SW 1271 (cell line): ENCODE measurements at places on chromosomes 7 and 10.

DNA sequence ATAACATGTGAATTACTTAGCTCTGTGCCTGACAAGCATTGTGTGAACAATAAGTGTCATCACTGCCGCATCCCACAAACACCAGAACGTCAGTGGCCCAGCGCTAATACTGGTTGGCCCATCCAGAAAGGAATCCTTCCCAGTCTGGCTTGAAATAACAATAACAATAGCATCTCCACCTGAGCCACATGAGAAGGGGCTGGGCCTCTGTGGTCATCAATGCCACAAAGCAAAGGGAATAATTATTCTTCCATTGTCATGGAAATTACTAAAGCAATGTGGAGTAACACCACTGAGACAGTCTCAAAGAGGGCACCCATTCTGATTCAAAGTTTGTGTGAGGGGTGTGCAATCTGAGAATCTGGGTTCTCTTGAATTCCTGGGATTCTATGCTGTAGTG, 105.7 kb upstream of the INHBA start:
- DNase-seq: no peak

GRCh38 chr10:67629461-67629971, 66.5 kb downstream of the CTNNA3 start:
- peak; percentile 2 for DNase-seq

- no peak for DNase-seq
Observed at GRCh38 chr7:117323851-117324711, 1.2 kb upstream of the WNT2 start.

- DNase-seq: no peak
Observed at GRCh38 chr7:30511973-30512662, 7.5 kb upstream of the GGCT start.

- no peak for DNase-seq
Observed at GRCh38 chr7:52537051-52537450, 498.4 kb upstream of the POM121L12 start.

DNA sequence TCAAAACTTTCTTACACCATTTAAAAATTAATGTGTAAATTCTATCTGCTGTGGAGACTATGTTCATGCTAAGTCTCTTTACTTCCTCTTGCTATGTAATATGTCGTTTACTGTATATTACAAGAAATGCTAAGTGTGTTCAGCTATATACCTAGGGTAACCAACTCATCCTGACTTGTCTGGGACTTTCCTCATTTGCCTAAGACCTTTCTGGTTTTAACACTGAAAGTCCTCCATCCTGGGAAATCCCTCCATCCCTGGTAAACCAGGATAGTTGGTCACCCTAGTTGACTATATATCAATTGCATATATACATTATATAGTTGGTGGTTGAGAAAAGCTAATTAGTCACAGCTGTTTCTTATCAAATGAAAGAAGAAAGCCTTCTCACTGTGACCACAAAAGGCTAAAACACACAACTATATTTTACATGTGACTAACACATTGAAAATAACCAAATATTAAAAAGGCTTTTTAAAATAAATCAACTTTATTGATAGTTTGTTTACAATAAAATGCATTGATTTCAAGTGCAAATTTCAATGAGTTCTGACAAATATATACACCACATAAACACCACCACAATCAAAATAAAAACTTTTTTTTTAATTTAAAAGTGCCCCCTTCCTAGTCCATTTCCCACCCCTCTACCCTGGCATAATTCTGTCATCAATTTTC, 167.7 kb upstream of the INHBA start:
- DNase-seq: no peak

- DNase-seq: no peak
Observed at GRCh38 chr7:121872831-121873288, at the start of gene PTPRZ1. TSS of gene PTPRZ1 (plus strand) at chr7:121873161. CDS start at chr7:121873500, 339 bp downstream.

- DNase-seq: no peak
Observed at GRCh38 chr10:60209874-60210570, 179.7 kb downstream of the ANK3 start.

GRCh38 chr10:124510759-124511158, 49.1 kb downstream of the LHPP start:
- DNase-seq: no peak

- DNase-seq: no peak
Observed at GRCh38 chr10:124875596-124875995, 66.3 kb upstream of the ZRANB1 start.

DNA sequence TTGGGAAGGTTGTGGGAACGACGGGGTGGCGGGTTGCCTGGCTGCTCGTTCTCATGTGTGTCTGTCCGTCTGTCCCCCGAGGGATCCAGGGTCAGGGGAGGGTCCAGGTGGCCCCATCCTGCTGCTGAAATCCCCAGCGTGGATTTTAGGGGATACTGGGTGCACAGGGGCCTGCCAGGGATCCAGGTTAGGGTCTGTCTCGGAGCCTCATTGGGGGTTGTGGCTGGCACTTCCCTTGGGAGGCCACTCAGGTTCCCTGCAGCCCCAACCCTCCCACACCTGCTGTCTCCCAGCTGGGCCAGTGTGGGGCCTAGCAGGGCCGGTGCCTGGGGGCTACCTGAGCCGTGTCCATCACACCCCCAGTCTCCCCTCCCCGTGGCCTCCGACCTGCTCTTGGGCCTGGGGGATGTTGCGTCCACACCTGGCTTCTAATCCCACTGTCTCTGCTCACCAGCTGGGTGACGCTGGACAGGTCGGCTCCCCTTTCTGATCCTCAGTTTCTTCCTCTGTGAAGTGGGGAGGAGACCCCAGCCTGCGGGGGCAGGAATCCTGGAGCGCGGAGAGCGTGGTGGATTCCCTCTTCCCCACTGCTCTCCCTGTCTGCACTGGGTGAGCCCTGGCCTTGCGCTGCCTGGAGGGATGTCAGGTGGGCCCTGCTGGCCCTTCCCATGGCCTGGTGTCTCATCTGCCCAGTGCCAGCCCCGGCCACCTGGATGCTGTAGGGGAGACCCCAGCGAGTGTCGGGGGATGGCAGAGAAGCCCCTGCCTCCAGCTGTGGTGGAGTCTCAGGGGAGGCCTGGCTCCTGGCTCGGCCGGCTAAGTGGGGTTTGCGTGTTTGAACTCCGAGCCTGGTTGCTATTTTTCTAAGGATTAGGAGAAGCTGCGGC, 81.6 kb downstream of the UNCX start:
- DNase-seq: no peak

DNA sequence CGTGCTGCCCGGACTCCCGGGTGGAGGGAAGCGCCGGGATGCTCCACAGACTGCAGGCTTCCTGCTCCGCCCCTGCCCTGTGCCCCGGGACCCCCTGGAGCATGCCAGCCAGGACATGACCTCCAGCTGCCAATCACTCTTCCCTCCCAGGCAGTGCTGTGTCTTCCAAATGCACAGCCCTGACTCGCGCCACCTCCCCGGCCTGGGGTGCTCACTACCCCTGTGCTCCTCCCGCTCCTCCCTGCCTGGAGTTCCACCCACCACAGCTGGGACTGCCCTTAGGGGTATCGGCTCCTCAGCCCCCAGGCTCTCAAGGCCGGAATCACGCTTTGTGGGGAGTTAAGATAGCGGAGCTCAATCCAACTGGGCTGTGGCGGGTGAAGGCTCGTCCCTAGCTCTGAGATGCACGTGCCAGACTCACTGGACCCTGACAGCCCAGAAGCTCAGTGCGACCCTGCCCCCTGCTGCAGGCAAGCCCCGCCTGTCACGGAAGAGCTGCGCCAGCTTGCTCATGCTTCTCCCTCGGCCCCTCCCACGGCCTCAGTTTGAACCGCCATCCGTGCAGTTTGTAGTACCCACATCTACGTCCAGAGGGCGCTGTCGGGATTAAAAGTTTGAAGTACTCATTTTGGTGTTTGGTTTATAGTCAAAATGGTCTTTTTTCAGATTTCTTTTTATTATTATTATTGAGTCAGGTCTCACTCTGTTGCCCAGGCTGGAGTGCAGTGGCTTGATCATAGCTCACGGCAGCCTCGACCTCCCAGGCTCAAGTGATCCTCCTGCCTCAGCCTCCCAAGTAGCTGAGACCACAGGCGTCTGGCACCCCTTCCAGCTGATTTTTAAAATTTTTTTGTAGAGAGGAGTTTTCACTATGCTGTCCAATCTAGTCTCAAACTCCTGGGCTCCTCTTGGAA, 142.5 kb upstream of the TCERG1L start:
- DNase-seq: no peak

DNA sequence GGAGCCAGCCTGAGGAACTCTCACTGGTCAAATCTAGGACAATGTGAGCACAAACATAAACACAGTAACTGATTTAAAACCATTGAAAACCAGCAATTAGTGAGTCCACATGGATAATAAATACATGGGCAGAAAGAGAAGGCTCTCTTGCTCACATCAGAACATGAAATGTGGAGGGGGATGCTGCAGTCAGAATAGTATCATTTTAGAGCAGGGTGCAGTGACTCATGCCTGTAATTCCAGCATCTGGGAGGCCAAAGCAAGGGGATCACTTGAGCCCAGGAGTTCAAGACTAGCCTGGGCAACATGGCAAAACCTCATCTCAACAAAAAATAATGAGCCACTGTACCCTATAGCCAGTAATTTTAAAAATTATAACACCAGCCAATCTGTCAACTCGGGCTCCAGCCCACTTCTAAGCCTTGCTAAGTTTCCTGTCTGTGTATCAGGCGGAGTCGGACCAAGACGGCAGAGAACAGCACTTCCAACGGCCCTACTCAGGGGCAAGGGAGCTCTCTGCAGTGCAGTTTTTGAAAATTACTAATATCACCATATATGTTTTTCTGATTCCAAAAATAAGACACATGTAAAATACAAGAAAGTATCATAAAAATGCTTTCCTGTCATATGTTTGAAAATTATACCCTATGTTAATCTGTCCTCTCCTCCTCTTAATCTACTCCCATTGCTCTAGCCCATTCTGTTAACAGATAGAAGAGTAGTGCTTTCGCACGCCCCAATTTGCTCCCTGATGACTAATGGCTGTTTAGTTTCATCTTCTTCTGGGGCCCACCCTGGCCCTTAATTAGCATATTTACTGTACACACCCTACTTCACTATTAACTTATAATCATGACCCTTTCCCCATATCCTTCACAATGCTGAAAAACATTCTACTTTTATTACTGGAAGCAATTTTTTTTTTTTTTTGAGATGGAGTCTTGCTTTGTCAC, 17.1 kb downstream of the URGCP start:
- DNase-seq: no peak
